ENCODE measurements at places on chromosomes 2 and 18. TPM values are rescaled to one million over a fixed set of nuclear protein-coding genes. Genes with fewer than 3 reads are reported as not detected.

GRCh38 chr2:58089081-58089480 is 42.5 kb downstream of the VRK2 start:
- no peaks in the 10 kb centered on the region for H3K36me3 ChIP-seq
- H3K4me3 ChIP-seq = no peak overlapping the region
- H3K27ac ChIP-seq = no peak overlapping the region

DNA sequence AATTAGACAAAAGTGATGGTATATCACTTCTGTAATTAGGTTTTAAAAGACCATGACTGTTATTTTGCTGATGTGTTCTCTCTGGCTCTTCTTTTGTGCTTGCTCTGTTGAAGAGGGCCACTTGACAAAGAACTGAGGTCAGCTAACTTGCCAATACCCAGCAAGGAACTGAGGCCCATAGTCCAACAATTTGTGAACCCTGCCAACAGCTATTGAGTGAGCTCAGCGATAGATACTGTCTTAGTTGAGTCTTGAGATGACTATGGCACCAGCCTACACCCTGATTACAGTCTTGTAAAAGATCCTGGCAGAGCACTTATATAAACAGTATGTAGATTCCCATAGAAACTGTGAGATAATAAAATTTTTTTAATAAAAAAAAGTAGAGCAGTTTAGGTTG is 103.0 kb downstream of the BMPR2 start:
- H3K27ac ChIP-seq = no peak overlapping the region
- H3K36me3 ChIP-seq = no peaks in the 10 kb centered on the region
- no peaks in the 10 kb centered on the region for H3K4me1 ChIP-seq
- H3K27me3 ChIP-seq = no peaks in the 10 kb centered on the region

Gene PNO1
- total RNA-seq = 21.8 TPM

Gene TMEM185B
- total RNA-seq = 20.9 TPM
